Uterus (tissue), 4 donors: ENCODE measurements at places on chromosomes 1 and 21. TPM values are rescaled to one million over a fixed set of nuclear protein-coding genes. Genes with fewer than 3 reads are reported as not detected.

- H3K27me3 ChIP-seq, result no peaks in the 10 kb centered on the region
- H3K27ac ChIP-seq, result no peak overlapping the region
- DNase-seq, result no peak
- H3K4me3 ChIP-seq, result no peak overlapping the region
- no peaks in the 10 kb centered on the region for H3K4me1 ChIP-seq
- no peaks in the 10 kb centered on the region for H3K36me3 ChIP-seq
Observed at GRCh38 chr1:153365696-153366095, 8.0 kb downstream of the S100A9 start.

DNA sequence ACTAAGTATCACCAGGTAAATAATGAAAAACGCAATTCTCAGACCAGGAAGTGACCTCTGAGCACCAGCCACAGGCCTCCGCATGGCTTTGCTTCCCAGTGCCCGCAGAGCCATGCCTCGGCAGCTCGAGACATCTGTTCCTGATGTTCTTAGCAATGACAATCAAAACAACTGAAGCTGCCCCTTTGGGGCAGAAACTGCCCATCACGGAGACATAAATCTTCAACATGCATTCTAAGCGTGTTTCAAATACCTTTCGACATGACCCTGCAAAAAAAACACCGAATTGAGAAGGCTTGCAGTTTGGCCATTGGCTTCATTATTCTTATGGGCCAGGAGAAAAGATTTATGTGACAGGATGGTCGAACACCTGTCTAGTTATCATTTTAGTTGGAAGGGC is 5.8 kb upstream of the RAP1GAP start:
- peaks cover 4% of the 10 kb centered on the region for H3K4me1 ChIP-seq
- DNase-seq, result no peak
- H3K4me3 ChIP-seq, result no peak overlapping the region
- H3K27ac ChIP-seq, result no peak overlapping the region

- no peaks in the 10 kb centered on the region for H3K4me1 ChIP-seq
- peak; percentile 73 for DNase-seq
- H3K36me3 ChIP-seq, result no peaks in the 10 kb centered on the region
- no peaks in the 10 kb centered on the region for H3K27me3 ChIP-seq
- H3K4me3 ChIP-seq, result peak overlapping the region; percentile 28
- H3K27ac ChIP-seq, result peak overlapping the region; percentile 50
Observed at GRCh38 chr1:2174348-2175054, 20.1 kb downstream of the FAAP20 start.

DNA sequence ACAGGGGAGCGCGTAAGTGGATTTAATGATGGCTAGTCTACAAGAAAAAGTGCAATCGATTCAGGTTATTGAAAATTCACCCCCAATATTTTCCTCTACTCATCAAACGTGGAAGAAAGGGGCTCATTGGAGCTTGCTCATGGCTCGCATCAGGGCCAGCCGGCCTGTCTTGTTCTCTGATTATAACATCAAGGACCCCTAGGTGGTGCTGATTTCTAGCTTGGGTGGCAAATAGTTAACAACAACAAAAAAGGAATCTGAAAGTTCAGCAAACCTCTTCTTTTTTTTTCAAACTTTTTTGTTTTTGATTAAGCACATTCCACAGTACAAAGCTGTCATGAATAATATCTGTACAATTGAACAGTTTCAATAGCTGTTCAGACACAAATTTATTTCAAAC is 35.8 kb upstream of the SOD1 start:
- no peak overlapping the region for H3K27ac ChIP-seq
- H3K4me3 ChIP-seq, result no peak overlapping the region
- H3K27me3 ChIP-seq, result no peaks in the 10 kb centered on the region
- H3K36me3 ChIP-seq, result no peaks in the 10 kb centered on the region
- no peaks in the 10 kb centered on the region for H3K4me1 ChIP-seq

DNA sequence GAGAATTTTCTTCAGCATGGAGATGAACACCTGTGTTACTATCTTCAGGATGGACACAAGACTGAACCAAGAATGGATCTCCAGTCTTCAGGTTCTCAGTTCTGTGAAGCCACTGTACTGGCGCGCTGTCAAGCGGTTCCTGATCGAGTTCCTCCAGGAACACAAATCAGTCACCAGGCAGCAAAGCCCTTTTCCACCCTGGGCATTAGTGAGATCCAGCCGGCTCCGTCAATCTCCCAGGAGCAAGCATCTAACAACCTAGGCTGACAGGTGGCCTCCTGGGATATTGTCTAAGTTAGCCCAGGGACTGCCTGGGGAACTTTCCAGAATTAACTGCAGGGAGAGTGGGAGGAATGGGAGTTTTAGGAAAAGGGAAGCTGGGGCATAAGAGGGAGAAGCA is 9.7 kb upstream of the IGFN1 start:
- no peaks in the 10 kb centered on the region for H3K4me1 ChIP-seq
- H3K27ac ChIP-seq, result no peak overlapping the region
- no peak overlapping the region for H3K4me3 ChIP-seq
- no peaks in the 10 kb centered on the region for H3K36me3 ChIP-seq
- H3K27me3 ChIP-seq, result no peaks in the 10 kb centered on the region
- DNase-seq, result no peak

GRCh38 chr1:18239671-18240070 is 132.1 kb downstream of the IGSF21 start:
- H3K27ac ChIP-seq, result no peak overlapping the region
- H3K4me1 ChIP-seq, result no peaks in the 10 kb centered on the region
- no peak for DNase-seq
- H3K4me3 ChIP-seq, result no peak overlapping the region

DNA sequence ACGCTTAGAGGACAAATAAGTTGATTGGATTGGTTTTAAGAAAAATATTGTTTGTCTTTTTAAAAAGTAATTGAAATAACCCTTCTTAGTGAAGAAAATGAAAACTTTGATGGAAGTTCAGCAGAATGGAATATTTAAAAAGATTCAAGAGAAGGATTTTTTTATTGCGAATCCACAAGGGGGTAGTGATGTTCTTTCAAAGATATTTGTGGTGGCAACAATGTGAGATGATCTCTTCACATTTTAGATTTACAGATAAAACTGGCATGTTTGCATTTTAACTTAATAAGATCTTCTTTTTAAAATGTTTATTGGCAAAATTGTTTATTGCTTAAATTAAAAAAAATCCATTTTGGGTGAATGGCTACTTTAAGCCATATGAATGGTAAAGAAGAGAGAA is 8.9 kb downstream of the CAMTA1 start:
- no peaks in the 10 kb centered on the region for H3K27me3 ChIP-seq
- peaks cover 5% of the 10 kb centered on the region for H3K4me1 ChIP-seq
- no peaks in the 10 kb centered on the region for H3K36me3 ChIP-seq
- H3K4me3 ChIP-seq, result no peak overlapping the region
- no peak for DNase-seq

- no peak for DNase-seq
- H3K27me3 ChIP-seq, result no peaks in the 10 kb centered on the region
- no peak overlapping the region for H3K4me3 ChIP-seq
- no peak overlapping the region for H3K27ac ChIP-seq
Observed at GRCh38 chr21:35373998-35374397, 324.9 kb upstream of the RUNX1 start.

GRCh38 chr1:164928232-164928812 is 369.3 kb downstream of the PBX1 start:
- H3K27me3 ChIP-seq, result no peaks in the 10 kb centered on the region
- H3K27ac ChIP-seq, result peak overlapping the region; percentile 63
- no peak for DNase-seq
- no peak overlapping the region for H3K4me3 ChIP-seq

DNA sequence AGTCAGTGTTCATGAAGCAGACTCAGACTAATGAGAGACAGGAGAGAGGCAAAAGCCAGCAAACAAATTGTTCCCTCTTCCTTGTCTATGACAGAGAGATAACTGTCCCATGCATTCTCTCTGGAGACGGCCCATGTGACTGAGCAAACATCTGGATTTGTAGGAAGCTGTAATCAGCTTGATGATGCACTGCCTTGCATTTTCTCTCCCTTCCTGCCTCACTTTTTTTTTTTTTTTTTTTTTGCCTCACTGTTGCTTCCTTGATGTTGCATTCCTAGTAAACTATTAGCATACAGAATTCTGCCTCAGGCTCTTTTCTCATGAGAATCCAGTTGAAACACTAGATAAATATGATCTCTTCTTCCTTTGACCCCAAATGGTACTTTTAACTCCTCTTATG is 134.5 kb downstream of the HHIPL2 start:
- no peaks in the 10 kb centered on the region for H3K27me3 ChIP-seq
- no peak overlapping the region for H3K27ac ChIP-seq
- H3K4me1 ChIP-seq, result no peaks in the 10 kb centered on the region
- no peak overlapping the region for H3K4me3 ChIP-seq
- no peak for DNase-seq

GRCh38 chr1:245771511-245772281 is 616.9 kb downstream of the KIF26B start:
- no peak overlapping the region for H3K27ac ChIP-seq
- H3K36me3 ChIP-seq, result no peaks in the 10 kb centered on the region
- no peak overlapping the region for H3K4me3 ChIP-seq
- no peak for DNase-seq

DNA sequence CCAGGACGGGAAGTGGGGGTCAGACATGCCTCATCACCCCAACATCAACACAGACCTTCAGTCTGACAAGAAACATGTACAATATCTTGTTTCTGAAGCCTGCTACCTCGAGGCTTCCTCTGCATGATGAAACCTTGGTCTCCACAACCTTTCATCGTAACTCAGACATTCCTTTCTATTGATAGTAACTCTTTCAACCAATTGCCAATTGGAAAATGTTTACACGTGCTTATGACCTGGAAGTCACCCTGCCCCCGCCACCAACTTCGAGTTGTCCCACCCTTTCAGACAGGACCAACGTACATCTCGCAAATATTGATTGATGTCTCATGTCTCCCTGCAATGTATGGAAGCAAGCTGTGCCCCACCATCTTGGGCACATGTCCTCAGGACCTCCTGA is 159.5 kb downstream of the ETS2 start:
- no peaks in the 10 kb centered on the region for H3K4me1 ChIP-seq
- no peak for DNase-seq
- H3K4me3 ChIP-seq, result no peak overlapping the region
- H3K27ac ChIP-seq, result no peak overlapping the region
- H3K27me3 ChIP-seq, result no peaks in the 10 kb centered on the region
- no peaks in the 10 kb centered on the region for H3K36me3 ChIP-seq

DNA sequence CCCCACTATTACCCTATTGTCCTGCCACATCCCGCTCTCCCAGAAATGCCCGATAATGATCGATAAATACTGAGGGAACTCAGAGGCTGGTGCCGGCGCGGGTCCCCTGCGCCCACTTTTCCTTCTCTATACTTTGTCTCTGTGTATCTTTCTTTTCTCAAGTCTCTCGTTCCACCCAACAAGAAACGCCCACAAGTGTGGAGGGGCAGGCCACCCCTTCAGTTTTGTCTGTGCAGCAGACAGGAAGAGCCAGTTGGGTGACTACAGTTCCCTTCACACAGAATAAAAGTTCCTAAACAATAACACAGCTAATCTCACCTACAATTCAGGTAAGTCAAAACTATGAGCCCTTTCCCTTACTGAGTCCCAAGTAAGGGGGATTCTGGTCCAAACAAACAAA is 423.7 kb downstream of the SMYD3 start:
- H3K4me3 ChIP-seq, result no peak overlapping the region
- no peaks in the 10 kb centered on the region for H3K27me3 ChIP-seq
- H3K36me3 ChIP-seq, result no peaks in the 10 kb centered on the region
- H3K4me1 ChIP-seq, result no peaks in the 10 kb centered on the region
- no peak overlapping the region for H3K27ac ChIP-seq

- no peak overlapping the region for H3K4me3 ChIP-seq
- H3K36me3 ChIP-seq, result no peaks in the 10 kb centered on the region
- no peaks in the 10 kb centered on the region for H3K27me3 ChIP-seq
- no peak overlapping the region for H3K27ac ChIP-seq
- DNase-seq, result no peak
Observed at GRCh38 chr1:198543670-198544260, 3.3 kb upstream of the ATP6V1G3 start.

DNA sequence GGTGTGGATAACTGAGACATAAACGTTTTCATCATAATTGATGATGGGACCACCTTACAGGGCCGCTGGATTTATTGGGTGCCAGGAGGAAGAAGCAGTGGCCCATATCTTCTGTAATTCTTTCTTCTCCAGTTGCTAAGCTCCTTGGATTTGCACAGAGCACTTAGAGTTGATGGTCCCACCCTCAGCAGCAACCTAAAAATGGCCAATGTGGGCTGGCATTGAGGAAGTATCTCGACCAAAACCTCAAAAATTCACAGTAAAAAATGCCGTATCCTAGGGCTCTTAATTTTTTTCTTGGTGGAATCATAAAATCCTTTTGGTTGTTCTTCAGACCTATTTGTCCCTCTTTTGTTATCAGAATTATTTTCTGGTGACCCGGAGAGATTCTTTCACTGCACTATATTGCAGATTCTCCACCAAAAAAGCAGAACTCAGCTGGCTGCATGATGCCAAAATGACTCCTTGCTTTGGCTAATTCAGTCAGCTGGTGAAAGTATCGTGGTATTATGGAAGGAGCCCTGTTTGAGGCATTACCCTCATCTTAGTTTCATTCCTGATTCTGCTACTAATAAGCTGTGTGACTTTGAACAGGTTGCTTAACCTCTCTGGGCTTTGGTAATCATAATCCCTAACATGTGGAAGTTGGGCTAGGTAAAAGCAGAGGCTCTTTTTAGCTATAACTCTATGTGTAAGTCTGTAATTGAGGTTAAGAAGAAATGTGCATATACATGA is 27.6 kb downstream of the KIRREL1 start:
- H3K4me1 ChIP-seq, result peaks cover 27% of the 10 kb centered on the region
- no peak for DNase-seq
- H3K36me3 ChIP-seq, result no peaks in the 10 kb centered on the region

DNA sequence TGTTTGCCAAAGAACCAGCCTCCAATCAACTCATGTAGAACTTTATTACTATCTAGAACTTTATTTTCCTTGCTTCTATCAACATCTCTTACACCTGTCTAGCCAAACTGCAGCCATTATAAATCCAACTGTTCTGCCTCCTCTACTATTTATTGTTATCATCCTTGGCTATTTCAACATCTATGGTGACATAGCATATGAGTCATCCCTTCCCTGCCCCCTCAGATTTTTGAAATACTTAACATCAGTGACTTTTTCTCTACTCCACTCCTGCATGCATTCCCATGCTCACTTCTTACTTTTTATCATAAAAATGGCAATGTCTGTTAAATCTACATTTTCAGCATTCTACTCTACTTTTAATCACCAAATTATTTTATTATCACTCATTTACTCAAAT is 544.9 kb upstream of the NEGR1 start:
- H3K36me3 ChIP-seq, result no peaks in the 10 kb centered on the region
- H3K27ac ChIP-seq, result no peak overlapping the region
- no peaks in the 10 kb centered on the region for H3K4me1 ChIP-seq
- DNase-seq, result no peak

- no peaks in the 10 kb centered on the region for H3K4me1 ChIP-seq
- no peak for DNase-seq
- no peaks in the 10 kb centered on the region for H3K27me3 ChIP-seq
- no peaks in the 10 kb centered on the region for H3K36me3 ChIP-seq
- no peak overlapping the region for H3K4me3 ChIP-seq
Observed at GRCh38 chr1:203492082-203492747, 1.7 kb upstream of the OPTC start.

GRCh38 chr1:2050793-2051682 is 827 bp downstream of the PRKCZ start:
- H3K36me3 ChIP-seq, result no peaks in the 10 kb centered on the region
- no peaks in the 10 kb centered on the region for H3K4me1 ChIP-seq
- DNase-seq, result no peak

- no peak for DNase-seq
- H3K4me1 ChIP-seq, result peaks cover 10% of the 10 kb centered on the region
- H3K36me3 ChIP-seq, result no peaks in the 10 kb centered on the region
- no peak overlapping the region for H3K27ac ChIP-seq
Observed at GRCh38 chr1:170071378-170071777, 3.1 kb downstream of the KIFAP3 start.

Gene PTCH2
- 3.1 TPM for total RNA-seq

Gene IFI44L
- total RNA-seq, result 7.4 TPM

Gene CFH
- total RNA-seq, result 7.2 TPM

Gene PCBP3
- total RNA-seq, result not detected
